ENCODE measurements at places on chromosomes 3 and 15. TPM values are rescaled to one million over a fixed set of nuclear protein-coding genes. Genes with fewer than 3 reads are reported as not detected.

- DNase-seq, result no peak
These were observed 156.3 kb upstream of the UBE2E1 start for GRCh38 chr3:23649448-23649847.

- DNase-seq, result no peak
These were observed 28.6 kb upstream of the KBTBD12 start for GRCh38 chr3:127886231-127886955.

The TMEM212 gene
- not detected for total RNA-seq

The FOXB1 gene
- total RNA-seq, result 2.1 TPM

The ADCY5 gene
- total RNA-seq, result 18.5 TPM
